Activated naive CD4-positive, alpha-beta T cell treated with anti-CD3 and anti-CD28 coated beads for 36 hours (primary cell): ENCODE measurements at places on chromosomes 5 and 9. TPM values are rescaled to one million over a fixed set of nuclear protein-coding genes. Genes with fewer than 3 reads are reported as not detected.

DNA sequence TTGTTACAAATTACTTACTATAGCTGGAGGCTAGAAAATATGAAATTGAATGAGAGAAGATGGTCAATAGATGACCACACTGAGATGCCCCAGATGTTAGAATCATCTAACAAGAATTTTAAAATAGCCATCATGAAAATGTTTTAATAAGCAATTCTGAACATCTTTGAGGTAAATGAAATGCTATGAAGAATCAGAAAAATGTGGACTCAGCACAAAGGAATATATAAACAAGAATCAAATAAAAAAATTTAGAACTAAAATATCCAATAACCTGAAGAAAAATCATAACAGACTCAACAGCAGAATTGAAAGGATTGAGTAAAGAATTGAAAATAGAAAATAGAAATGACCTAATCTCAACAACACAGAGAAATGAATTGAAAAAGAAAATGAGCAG lies 248.5 kb downstream of the PRDM9 start:
- no peak for DNase-seq

GRCh38 chr5:136081217-136081591 lies 51.4 kb upstream of the SMAD5 start:
- no peak for DNase-seq

GRCh38 chr9:128005923-128006322 lies 25.1 kb upstream of the EEIG1 start:
- DNase-seq: peak; percentile 29

- no peak for DNase-seq
Measured at GRCh38 chr5:131994533-131995226, 16.8 kb downstream of the ACSL6 start.

DNA sequence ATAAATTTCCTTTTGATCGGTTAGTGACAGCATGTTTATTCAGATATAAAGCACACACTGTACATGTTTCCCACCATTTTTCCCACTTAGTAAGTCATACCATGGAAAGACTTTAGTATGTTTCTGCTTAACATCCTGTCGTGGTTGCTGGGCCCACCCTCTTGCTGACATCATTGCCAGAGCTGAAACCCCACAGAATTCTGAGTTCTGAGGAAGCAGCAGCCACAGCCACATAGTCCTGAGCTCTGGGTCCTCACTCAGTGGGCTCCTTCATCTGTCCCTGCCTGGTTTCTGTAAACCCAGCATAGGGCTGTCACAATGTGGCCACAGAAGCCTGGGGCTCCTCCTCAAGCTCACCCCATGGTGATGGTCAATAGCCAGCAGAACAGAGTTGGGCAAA lies 441.5 kb downstream of the ENC1 start:
- DNase-seq: peak; percentile 15

GRCh38 chr9:109935406-109936087 lies 155.5 kb downstream of the PALM2AKAP2 start:
- no peak for DNase-seq

DNA sequence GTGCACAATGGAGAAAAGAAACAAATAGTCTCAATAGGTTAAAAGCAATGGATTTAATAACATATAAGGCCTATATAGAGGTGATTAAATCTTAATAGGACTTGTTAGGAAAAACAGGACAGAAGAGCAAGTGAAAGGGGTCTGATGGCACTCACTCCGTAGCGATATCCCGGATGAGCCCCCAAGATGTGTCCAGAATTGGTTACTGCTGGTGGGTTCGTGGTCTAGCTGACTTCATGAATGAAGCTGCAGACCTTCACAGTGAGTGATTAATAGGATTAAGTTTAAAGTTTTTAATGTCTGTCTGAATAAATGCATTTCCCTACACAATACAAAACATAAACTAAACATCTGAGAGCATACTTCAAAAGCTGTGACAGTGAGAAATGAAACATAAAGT lies 110.4 kb upstream of the FAM174A start:
- DNase-seq: no peak

- DNase-seq: no peak
Measured at GRCh38 chr5:21680196-21680595, 1172.9 kb downstream of the CDH12 start.

DNA sequence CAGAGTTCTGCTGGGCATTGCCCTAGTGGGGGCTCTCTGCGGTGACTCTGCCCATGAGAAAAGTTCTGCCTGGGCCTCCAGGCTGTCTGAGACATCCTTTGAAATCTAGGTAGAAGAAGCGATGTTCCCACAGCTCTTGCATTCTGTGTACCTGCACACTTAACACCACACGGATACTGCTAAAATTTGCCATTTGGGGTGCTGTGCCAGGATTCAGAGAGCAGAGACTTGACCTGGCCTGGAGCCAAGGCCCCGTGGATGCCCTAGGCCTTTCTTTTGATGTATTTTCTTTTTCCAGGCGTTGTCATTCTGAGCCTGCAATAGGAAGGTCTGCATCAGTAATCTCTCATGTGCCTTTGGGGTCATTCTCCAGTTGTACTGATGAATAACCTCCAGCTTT lies 89.3 kb upstream of the IL12B start:
- no peak for DNase-seq

DNA sequence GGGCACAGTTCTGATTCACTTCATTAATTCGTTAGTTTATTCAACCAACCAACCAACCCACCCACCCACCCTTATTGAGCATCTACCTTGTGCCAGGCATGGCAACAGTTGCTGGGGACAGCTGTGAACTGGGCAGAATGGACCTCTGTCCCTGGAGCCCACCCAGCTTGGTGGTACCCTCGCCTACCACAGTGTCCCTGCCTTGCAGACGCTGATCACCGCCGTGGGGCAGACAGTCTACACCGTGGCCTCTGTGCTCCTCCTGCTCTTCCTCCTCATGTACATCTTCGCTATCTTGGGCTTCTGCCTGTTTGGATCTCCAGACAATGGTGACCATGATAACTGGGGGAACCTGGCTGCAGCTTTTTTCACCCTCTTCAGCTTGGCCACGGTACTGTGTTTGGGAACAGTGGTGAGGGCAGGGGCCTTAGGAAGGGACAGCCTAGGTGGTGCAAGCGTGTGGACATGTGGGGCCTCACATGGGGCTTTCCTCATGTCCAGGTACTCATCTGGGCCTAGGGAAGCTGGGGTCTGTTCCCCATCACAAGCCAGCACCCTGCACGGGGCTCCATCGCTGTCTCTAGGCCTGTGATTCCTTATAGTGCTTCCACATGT lies 26.2 kb downstream of the PITX1 start:
- DNase-seq: no peak

GRCh38 chr5:926417-927171 lies 33.9 kb downstream of the TRIP13 start:
- peak; percentile 21 for DNase-seq

- DNase-seq: no peak
Measured at GRCh38 chr9:98462310-98462709, 206.9 kb upstream of the TBC1D2 start.

DNA sequence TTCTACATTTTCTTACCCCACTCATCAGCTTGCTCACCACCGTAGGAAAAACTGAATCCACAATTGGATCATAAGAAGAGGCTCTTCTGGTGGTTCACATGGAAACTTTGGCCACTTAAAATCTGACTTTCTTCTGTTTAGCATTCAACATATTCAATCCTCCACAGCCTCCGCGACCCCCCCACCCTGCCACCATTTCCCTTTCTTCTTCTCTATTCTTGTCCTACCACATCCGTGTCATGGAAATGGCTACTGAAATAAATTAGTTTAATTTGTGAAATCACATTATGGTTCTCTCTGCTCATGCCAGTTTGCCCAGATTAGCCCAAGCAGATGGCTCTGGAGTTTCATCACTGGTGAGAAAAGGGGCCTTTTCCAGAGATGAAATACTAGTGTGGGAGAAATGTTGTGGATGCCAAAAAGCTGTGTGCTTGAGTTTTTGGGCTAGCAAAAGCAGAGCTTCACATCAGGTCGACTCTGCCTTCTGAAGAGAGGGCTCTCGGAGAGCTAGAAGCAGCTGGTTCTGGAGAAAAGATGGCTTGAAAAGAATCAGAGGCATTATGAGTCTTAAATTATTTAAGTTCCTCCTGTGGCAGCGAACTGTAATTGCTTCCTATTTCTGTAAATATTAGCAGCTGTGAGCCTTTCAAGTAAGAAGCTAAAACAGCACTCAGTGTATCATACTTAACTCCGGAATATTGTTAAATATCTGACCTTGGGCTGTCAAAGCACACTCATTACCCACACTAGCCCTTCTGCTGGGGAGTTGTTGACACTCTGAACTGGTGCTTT lies 107.1 kb downstream of the MAT2B start:
- no peak for DNase-seq

DNA sequence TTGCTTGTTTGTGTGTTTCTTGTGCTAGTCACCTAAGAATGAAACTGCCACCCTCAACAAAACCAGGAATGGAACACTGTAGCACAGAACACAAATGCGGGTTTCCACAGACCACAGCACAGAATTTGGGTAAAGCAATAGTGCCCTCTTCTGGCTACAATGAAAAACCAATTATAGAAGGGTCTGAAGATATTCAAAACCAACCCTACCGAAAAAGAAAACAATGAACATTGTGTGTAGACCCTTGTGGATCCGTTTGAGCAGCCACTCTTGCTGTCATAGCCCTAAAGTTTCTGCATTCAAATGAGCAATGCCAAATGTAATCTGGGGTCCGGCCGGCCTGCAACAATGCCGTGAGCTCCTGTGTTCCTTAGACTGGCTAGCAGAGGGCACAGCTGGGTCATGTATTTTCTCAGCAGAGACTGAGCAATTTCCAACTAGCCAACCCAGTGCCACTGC lies 8.3 kb upstream of the ENC1 start:
- peak; percentile 18 for DNase-seq

DNA sequence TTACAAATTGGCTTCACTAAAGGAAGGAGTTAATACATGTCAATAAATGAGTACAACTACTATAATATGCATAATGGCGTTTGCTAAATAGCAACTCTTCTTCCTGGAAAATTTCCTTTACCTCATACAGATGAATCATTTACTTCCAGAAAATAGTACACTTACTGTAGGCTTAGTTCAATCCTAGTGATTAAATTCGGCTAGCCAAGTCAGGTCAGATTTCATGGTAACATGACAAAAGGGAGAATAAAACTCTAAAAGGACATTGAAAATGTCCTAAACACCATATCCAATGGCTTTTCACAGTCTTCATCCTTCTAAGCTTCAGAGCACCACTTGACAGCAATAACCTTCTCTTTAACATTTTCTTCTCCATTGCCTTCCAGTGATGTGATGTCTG lies 42.1 kb upstream of the ZFAND5 start:
- no peak for DNase-seq

- no peak for DNase-seq
Measured at GRCh38 chr5:55634866-55635265, 77.3 kb downstream of the SLC38A9 start.

DNA sequence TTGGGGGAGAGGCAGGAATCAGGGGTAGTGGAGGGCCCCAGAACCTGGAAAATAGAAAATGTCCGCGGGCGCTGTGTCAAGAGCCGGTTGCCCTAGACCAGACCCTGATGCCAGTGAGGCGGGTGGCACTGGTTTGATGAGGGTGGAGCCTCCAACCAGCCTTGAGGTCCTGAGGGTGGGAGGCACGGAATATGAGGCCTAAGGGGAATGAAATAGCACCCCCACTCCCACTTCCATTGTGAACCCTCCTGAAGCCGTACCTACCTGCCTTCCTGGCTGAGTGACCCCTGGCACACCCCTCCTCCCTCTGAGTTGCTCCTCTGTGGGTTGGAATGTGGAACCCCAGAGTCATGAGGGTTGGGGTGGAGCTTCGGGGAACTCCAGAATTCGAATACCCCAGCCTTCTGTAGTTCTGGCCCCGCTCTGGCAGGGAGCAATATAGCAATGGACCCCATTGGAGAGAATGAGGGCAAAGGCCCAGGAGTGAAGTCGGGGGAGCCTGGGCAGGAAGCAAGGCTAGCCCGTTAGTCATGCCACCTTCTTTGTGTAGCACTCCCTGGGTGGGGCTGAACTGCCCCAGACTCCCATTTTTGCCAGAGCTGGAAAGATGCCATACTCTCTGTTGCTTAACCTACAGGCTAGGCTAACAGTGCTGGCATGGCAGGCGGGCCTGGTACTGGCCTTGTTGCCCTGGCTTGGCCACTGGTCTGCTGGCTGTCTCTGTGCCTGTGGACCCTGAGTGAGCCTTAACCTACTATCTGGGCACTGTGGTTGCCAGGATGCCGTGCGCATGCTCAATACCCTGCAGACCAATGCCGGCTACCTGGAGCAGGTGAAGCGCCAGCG lies 1.0 kb downstream of the FPGS start:
- no peak for DNase-seq

DNA sequence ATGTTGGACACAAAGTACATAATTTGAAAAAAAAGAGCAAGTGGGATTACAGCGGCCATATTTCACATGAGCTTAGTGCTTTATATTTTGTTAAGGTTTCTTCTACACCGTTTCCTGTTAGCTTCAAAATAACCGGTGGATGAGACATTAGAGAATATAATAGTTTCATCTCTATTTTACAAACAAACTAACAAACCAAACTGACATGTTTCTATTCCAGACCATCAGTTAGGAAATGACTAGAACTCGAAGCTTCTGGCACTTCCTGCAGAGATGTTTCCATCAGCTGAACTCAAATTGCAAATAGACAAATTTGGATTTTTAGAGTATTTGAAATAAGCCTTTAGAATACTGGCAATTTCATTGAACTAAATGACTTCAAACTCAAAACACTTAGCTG lies 86.5 kb downstream of the MTRR start:
- DNase-seq: no peak

GRCh38 chr5:142463904-142464303 lies 139.1 kb upstream of the SPRY4 start:
- DNase-seq: no peak

- DNase-seq: no peak
Measured at GRCh38 chr5:57626703-57627102, 144.1 kb upstream of the ACTBL2 start.

DNA sequence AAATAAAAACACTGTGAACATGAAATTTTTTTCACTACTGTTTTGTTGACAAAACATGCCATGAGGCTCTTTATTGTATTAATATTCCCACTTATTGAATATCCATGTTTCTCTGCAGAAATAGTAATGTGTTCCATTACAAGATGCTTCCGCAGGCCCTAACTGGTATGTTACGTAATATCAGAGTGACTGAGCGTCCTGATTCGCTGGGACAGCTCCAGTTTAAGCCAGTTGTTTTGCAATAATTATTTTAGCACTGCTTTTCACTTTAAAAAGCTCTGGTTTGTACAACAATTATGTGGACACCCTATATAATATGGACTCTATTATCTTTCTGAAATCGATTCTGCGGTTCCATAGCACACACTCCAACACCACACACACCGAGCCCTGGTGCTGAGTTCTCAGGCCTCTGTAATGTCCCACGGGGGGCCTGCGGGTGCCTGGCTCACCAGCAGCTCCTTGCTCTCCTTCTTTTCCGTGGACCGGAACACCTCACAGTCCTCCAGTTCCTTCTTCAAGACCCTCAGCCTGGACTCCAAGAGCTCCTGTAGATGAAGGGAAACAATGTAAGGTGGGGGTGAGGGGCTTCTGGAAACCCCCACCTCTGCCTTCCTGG lies 1.8 kb downstream of the TRIM7 start:
- no peak for DNase-seq

The LMAN2 gene
- 82.2 TPM for total RNA-seq

The IL7R gene
- total RNA-seq: 144 TPM

The ZNF608 gene
- total RNA-seq: not detected

The LYSMD3 gene
- total RNA-seq: 10.2 TPM

The ANKDD1B gene
- total RNA-seq: not detected
